ENCODE measurements at places on chromosomes 6 and 20.

- ATAC-seq = no peak
These were observed 69.7 kb upstream of the TBC1D7 start for GRCh38 chr6:13398069-13398381.

DNA sequence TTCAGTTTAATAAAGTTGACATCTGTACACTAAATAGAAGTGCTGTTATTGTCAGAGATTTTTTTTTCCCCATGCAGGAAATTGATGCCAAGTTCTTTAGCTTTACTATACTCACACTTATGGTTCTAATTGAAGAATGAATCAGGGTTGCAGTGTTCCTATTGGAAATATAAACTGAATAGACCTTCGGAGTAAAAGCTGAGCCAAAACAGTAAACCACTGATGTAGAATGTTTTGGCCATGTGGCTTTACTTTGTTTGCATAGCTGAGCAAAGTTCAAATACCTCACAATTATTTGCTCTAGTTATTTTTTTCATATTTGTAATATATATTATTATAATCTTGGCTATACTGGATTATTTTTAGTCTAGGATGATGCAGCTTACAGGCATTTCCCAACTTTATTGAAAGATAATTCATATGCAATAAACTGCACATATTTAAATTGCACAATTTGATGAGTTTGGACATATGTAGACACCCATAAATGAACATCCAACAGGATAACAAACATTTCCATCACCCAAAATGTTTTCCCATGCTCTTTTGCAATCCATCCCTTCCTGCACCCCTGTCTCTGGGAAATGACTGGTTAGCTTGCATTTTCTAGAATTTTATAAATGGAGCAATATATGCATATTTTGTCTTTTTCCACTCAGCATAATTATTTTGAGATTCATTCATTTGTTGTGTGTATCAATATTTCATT, 105.8 kb upstream of the NOX3 start:
- no peak for ATAC-seq

DNA sequence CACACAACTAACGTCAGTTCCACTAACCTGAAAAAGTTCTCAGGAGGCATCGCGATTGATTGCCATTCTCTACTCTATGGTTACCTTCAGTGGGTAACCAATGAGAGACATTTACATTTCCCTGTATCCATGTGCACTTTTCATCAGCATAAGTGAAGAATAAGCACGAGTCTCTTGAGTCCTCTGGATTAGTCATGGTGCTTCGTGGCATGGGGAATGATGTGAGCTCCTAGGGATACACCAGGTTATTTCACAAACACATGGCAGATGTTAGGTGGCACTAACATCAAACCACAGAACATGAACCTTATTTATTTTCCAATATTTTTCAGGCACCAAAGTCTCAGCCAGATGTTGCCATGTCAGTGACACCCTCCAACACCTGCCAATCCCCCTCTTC, 64.0 kb downstream of the FYN start:
- ATAC-seq = no peak

- ATAC-seq = peak; percentile 71
These were observed 13.8 kb upstream of the TIAM2 start for GRCh38 chr6:154981079-154981870.

GRCh38 chr20:1882026-1882425, 13.2 kb upstream of the SIRPA start:
- ATAC-seq = no peak

DNA sequence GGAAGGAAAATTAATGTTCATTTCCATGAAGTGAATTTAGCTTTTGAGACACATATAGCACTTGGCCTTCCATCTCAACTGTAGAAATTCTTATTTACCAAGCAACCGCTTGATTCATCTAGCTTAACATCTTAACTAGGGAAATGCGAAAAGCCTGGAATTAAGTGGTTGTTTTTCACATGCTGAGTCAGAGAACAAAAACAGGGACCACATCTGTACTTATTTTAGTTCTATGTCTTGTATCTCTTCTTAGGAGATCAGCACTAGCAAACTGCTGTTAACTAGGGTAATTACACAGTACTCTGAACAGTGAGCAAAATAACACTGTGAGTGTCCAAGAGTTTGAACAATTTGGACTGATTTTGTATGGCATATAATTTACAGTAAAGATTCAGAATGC, 590.9 kb upstream of the NRSN1 start:
- ATAC-seq = no peak

- ATAC-seq = no peak
These were observed 8.2 kb downstream of the CCN5 start for GRCh38 chr20:44723391-44723790.

DNA sequence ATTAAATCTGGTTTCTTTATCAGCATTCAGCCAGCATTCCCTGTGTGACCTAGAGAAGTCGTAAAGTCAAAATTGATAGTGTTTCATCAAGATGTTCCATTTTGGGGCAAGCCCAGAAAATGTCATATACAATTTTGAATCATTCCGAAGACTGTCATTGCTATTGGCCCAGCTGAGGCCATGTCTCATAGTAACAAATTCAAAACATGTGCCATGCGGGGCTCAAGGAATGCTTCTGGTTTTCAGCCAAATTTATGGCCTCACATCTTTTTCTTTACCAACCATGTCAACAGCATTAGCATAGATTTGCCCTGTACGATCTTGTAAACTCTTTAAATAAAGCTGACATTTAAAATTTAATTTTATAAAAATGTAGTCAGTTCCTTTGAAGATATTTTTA, 314.7 kb downstream of the PAX1 start:
- ATAC-seq = no peak

DNA sequence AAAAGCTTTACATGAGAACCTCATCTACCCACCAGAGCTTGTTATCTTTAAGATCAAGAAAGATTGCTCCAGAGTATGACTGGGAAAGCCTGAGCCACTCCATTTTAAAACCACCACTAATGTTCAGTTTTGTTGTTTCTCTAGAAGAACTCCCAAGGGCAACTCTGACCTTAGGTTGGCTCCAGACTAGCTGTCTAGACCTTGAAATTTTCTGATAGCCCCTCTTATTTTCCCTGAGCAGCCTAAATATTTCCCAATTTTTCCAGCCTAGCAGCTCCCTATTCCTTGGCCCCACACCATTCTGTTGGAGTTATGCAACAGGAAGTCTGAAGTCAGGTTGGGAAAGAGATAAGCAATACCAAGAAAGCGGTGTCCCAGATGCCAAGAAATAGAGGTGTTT, 84.6 kb upstream of the TCF21 start:
- ATAC-seq = no peak

- ATAC-seq = no peak
These were observed 83.7 kb upstream of the TMEM30A start for GRCh38 chr6:75368151-75368779.

GRCh38 chr20:63707558-63708300, at the start of the genes ARFRP1 and ZGPAT:
ARFRP1 (minus strand) TSS chr20:63707976; CDS start chr20:63707091, 885 bp downstream.
ZGPAT (plus strand) TSS chr20:63708039; CDS start chr20:63708581, 542 bp downstream.
- ATAC-seq = peak; percentile 93

DNA sequence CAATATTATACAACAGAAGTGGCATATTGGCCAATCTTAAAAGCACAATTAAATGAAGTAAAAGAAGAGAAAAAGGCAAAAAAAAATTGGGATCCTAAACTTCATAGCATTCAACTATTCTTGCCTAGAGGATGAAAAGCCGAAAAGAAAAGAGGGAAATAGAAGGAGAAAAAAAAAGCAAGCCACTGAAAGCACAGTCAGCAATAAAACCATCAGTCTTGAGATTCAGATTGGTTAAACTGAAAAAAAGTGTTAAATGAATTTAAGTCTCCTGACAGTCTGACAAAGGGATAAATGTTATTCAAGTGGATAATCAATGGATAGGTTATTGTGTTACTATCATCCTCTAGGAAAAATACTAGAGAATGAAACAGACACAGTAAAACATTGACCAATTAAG, 19.9 kb downstream of the MOXD1 start:
- ATAC-seq = no peak

DNA sequence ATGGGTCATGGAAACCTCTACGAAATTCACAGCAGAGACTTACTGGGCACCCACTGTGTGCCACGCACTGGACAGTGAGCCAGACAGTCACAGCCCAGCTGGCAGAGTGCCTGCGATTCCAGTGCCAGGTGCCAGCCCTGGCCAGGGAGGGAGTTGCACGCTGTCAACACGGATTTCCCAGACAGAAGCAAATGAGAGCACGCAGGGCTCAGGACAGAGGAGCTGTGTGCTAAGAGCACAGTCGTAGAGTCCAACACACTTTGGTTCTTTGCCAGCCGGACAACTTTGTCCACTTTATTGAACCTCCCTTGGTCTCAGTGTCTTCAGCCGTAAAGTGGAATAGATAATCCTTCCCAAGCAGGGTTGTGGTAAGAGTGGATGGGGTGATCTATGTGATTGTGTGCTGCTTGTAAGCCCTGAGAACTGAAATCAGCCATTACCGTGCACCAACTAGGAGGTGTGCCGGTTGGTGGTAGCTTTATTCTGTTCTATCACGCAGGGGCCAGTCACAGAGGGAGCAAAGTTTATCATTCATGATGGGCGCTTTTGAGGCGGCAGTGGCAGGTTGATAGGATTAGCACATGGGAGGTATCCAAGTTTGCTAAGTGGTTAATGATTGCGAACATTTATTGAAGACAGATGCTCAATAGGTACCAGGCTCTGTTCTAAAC, 40.6 kb downstream of the SIRPA start:
- ATAC-seq = no peak

- ATAC-seq = no peak
These were observed 77.5 kb upstream of the MRPS10 start for GRCh38 chr6:42295181-42295580.

- ATAC-seq = no peak
These were observed 150.2 kb downstream of the IMPG1 start for GRCh38 chr6:75922226-75922625.

GRCh38 chr20:15937179-15937578, 636.1 kb downstream of the KIF16B start:
- ATAC-seq = peak; percentile 92

DNA sequence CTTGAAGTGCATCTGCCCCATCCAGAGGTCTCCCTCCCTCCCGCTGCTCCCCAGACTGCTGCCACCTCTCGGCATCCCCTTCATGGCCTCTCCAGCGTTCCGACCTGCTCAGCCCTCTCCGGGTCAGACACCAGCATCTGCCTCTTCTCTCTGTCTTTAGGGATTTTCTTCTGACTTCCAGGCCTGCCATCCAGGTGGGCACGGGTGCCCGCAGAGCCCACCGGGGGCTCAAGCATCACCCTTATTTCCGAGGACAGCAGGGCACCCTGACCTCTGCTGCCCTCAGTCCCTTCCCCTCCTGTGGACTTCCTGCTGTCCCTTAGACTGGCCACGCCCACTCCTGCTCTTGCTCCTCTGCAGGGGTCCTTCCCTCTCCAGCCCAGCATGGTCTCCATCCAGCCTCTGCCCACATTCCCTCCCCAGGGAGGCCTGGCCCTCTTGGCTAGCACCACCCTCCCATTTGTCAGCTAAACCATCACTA, 3.3 kb downstream of the NPEPL1 start:
- ATAC-seq = no peak

- ATAC-seq = no peak
These were observed 59.6 kb upstream of the HFE start for GRCh38 chr6:26027491-26028211.

- no peak for ATAC-seq
These were observed 808 bp downstream of the ILRUN start for GRCh38 chr6:34695729-34696188.

- no peak for ATAC-seq
These were observed 134.9 kb upstream of the HSF2 start for GRCh38 chr6:122264557-122264956.

All from stimulated activated memory B cell treated with anti-CD40 and anti-IgM and Interleukin-4, amounts not matched to agents 10 μg/mL and 1 μg/mL and 100 μg/mL, for 72 hours (primary cell).